ENCODE measurements at places on chromosomes 6 and 20.

DNA sequence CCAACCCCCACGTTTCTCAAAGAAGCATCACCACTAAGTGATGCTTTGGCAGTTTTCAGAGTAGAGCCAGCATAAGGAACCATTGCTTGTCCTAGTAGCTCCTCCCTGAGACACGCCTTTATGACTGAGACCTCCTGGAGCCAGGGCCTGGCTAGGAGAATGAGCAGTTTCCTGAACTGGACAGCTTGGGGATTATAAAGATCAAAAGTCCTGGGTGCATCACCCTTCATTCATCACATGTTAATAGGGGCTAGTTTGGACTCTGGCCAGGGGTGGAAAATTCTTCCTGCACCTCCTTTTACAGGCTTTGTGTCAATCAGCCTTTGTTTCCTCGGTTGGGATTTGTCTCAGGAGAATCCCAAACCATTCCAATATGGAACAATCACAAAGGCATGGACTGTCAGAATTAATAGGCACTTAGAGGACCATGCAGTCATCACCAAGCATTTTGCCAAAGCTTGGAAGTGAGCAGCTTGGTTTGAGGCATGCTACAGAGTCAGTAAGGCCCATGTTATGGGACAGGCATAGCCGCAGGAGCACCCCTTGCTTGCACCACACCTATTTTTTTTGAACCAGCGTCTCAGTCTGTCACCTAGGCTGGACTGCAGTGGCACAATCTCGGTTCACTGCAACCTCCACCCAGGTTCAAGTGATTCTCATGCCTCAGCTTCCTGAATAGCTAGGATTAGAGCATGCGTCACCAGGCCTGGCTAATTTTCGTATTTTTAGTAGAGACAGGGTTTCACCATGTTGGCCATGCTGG is 64.9 kb upstream of the TGM3 start:
- no peak for DNase-seq

GRCh38 chr20:59608396-59608795 is 4.1 kb downstream of the PHACTR3 start:
- no peak for DNase-seq

- peak; percentile 84 for DNase-seq
Observed at GRCh38 chr6:31403283-31404060, at the start of gene MICA. TSS of gene MICA (plus strand) at chr6:31403595. CDS start at chr6:31403633, 38 bp downstream.

DNA sequence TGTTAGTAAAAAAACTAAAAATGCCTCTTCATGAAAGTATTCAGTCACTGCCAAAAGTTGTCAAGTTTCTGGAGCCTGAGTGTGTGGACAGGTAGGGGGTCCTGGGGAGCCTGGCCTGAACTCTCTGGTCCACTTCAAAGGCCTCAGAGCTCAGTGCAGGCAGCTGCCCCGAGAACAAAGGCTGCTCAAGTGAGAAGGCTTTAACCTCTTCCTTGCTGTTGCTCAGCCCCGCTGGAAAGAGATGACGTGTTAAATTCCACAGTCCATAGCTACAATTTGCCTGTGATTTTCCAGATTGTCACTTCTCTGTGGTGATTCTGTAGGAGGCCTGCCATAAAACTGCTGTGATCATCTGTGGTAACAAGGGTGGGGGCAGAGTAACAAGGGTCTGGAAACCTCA is 96.9 kb downstream of the FAM120B start:
- DNase-seq, result peak; percentile 21

DNA sequence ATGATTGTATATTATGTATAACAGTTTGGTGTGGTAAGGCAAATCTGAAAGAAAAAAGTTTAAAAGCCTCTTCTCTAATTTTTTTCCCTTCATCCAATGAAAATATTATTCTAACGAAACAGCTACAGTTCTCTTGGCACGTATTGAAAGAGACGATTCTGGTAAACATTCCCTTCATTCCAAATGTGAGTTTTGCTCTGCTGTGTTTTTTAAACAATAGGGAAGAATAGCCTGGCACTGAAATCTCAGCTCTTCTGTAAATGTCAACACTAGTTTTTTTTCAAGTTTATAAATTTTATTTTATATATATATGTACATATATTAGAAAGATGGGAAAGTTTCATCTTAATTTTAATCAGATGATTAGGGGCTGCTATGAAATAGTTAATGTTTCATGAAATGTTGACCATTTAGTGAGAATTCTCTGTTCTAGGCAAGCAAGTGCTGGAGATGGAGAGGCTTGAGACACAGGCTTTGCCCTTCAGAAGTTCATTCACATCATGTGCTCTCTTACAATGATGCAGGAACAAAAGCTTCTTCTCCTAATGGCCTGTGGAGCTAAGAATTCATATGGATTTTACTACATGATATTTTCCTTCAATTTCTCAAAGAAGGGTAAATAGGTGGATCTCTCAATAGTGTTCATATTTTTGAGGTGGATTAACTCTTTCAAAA is 4.1 kb downstream of the PAQR8 start:
- DNase-seq, result no peak

GRCh38 chr6:163708466-163708865 is 293.9 kb downstream of the QKI start:
- DNase-seq, result no peak

DNA sequence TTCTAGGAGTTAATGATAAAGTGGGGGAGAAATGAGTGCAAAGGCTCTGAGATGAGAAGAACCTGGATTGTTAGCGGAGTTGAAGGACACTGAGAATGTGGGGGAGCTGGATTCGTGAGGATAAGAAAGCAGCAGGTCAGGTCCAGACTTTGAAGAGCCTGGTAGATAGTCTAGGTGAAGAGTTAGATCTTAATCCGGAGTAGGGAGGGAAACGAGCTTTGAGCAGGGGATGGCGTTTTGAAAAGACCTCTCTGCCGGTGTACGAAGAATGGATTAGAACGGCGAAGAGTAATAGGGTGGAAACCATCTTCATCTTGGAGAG is 487 bp upstream of the PHF20 start:
- no peak for DNase-seq

DNA sequence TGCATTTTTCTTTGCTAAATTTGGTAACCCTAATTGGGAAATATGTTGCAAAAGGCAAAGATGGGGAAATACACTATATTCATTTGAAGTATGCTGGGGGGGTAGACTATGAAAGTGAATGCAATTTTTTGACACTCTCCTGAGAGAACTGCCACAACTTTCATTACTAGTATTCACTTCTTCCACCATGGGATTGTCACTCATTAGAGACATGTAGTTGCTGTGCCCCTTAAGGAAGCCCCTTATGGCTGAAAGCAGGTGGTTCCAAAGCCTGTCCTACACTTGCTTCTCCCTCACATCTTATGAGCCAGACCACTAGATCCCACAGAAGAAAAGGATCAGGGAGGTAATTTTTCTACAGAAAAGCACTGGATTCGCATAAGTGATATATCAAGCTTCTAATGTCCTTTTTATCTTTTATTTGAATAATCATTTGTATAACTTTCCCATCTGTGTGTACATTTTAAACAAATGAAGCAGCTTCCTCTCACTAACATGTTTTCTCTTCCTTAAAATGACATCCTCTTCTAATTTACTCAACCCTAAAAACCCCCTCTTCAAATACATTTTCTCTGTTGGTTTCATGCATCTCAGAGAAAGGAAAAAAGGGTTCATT is 83.8 kb downstream of the GCLC start:
- no peak for DNase-seq

GRCh38 chr20:49284818-49285217 is 7.0 kb upstream of the ZNFX1 start:
- DNase-seq, result no peak

- DNase-seq, result no peak
Observed at GRCh38 chr6:85685713-85686112, 43.0 kb upstream of the SYNCRIP start.
